ENCODE measurements at places on chromosomes 5 and 9. TPM values are rescaled to one million over a fixed set of nuclear protein-coding genes. Genes with fewer than 3 reads are reported as not detected.

Gene FXN
- total RNA-seq: 3.0 TPM

Gene SUB1
- total RNA-seq: 400 TPM

Gene TICAM2
- 6.4 TPM for total RNA-seq

Gene CTSL
- total RNA-seq: 169 TPM

Gene SPOCK1
- 37.9 TPM for total RNA-seq

Gene ABLIM3
- total RNA-seq: 19.1 TPM

Gene TAF11L10
- total RNA-seq: not detected

Gene SH3GLB2
- 25.2 TPM for total RNA-seq

Gene NRG2
- total RNA-seq: 1.9 TPM

Gene PCDHA2
- total RNA-seq: not detected

Gene ORM2
- not detected for total RNA-seq

Gene ANKRD34B
- not detected for total RNA-seq

Gene SLC34A1
- total RNA-seq: not detected

Gene CCDC152
- total RNA-seq: 0.60 TPM

Gene WDR38
- total RNA-seq: 0.12 TPM

Gene EPB41L4A
- total RNA-seq: under 0.01 TPM

Gene SPATA31A3
- total RNA-seq: not detected

Gene PCDHAC2
- not detected for total RNA-seq

Gene ERMP1
- 25.2 TPM for total RNA-seq

Gene SLC28A3
- total RNA-seq: not detected

Gene DAB2
- total RNA-seq: 19.9 TPM

Gene SEMA6A
- total RNA-seq: 0.12 TPM

Gene BARHL1
- total RNA-seq: not detected

Gene PCSK1
- 4.6 TPM for total RNA-seq

Gene IL31RA
- total RNA-seq: 0.68 TPM

Gene PCDHGA7
- 5.5 TPM for total RNA-seq

Gene SVEP1
- 17.2 TPM for total RNA-seq

Gene C1QTNF2
- 4.8 TPM for total RNA-seq

Gene HSPA5
- 51.2 TPM for total RNA-seq

Gene PLAC8L1
- not detected for total RNA-seq

Gene NXNL2
- 1.1 TPM for total RNA-seq

Gene ALDH1A1
- not detected for total RNA-seq

Gene FAM169A
- total RNA-seq: 0.36 TPM

Gene KIF4B
- total RNA-seq: not detected

Gene MYORG
- total RNA-seq: 1.7 TPM

Gene UIMC1
- 15.5 TPM for total RNA-seq

Gene ITGA1
- 74.6 TPM for total RNA-seq

Gene TLX3
- total RNA-seq: 1.9 TPM

Gene OLFM1
- 0.29 TPM for total RNA-seq

Gene POC5
- 35.0 TPM for total RNA-seq

Gene SPATA31D4
- not detected for total RNA-seq

Gene CYLC2
- total RNA-seq: not detected

Gene PCDHB8
- total RNA-seq: 0.10 TPM

Gene PCDHGA10
- total RNA-seq: 0.78 TPM

Gene TMC1
- total RNA-seq: 0.29 TPM

Data from RPMI7951 (cell line).